Lung microvascular endothelial cell (primary cell): ENCODE measurements at places on chromosomes 2 and 18. TPM values are rescaled to one million over a fixed set of nuclear protein-coding genes. Genes with fewer than 3 reads are reported as not detected.

FTCDNL1 gene
- total RNA-seq, result 0.40 and 0.44 TPM in 2 replicates

MTIF2 gene
- total RNA-seq, result 21.2 and 24.0 TPM in 2 replicates

GPR39 gene
- total RNA-seq, result 0.20 and 0.22 TPM in 2 replicates

OSR1 gene
- total RNA-seq, result 0.65 and 1.6 TPM in 2 replicates

DRC1 gene
- total RNA-seq, result under 0.01 TPM in 1 of 2 replicates, not detected in the other

PTPRN gene
- not detected in 2 replicates for total RNA-seq

FOXD4L1 gene
- under 0.01 TPM in 2 replicates for total RNA-seq

ZDBF2 gene
- total RNA-seq, result 7.8 and 15.7 TPM in 2 replicates

SLC30A3 gene
- 7.8 and 16.9 TPM in 2 replicates for total RNA-seq

NGEF gene
- 0.22 TPM in 1 of 2 replicates, not detected in the other for total RNA-seq

CNRIP1 gene
- 36.9 and 39.9 TPM in 2 replicates for total RNA-seq

KYNU gene
- 0.22 TPM in 1 of 2 replicates, not detected in the other for total RNA-seq

NYAP2 gene
- not detected in 2 replicates for total RNA-seq

IL37 gene
- not detected in 2 replicates for total RNA-seq

EPB41L5 gene
- total RNA-seq, result 15.7 and 23.2 TPM in 2 replicates

ZRANB3 gene
- total RNA-seq, result 3.8 and 4.1 TPM in 2 replicates

TMEM185B gene
- total RNA-seq, result 19.2 and 33.3 TPM in 2 replicates

APLF gene
- 3.3 and 13.3 TPM in 2 replicates for total RNA-seq

MEIS1 gene
- 8.1 and 8.9 TPM in 2 replicates for total RNA-seq
